CD4-positive, alpha-beta T cell treated with Interleukin-21 for 1 hour (primary cell): ENCODE measurements at places on chromosomes 1 and 21.
A peak's percentile ranks its signal among the peaks of the same experiment; 100 is the strongest.

GRCh38 chr1:227318853-227319607 is 738 bp upstream of the CDC42BPA start:
- DNase-seq: no peak

GRCh38 chr21:43734131-43734927 is 15.4 kb downstream of the PDXK start:
- DNase-seq: no peak

- DNase-seq: no peak
Measured at GRCh38 chr1:187032316-187032981, 203.7 kb downstream of the PLA2G4A start.

DNA sequence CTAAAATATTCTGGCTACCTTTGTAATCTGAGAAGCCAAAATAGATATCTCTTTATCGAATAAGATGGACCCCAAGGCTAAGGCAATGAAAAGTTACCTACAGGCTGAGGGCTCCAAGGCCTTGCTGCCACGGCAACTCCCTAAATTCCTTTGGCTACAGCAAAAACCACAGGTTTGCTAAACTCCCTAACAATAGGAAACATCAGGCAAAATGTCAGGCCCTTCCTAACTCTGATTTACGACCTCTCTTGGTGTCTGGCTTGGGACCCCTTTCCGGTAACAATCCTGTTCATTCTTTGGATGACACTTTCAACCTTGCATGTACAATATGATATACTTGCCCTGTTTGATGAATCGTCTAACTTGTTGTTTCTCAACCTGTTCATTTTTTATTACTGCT is 11.3 kb upstream of the OR2T8 start:
- no peak for DNase-seq

DNA sequence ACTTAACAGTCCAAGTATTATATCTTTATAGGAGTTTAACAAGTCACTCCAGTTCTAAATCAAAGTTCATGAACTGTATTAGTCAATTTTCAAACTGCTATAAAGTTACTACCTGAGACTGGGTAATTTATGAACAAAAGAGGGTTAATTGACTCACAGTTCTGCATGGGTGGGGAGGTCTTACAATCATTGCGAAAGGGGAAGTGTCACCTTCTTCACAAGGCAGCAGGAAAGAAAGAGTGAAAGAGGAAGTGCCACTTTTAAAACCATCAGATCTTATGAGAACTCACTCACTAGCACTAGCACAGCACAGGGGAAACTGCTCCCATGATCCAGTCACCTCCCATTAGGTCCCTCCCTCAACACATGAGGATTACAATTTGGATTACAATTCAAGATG is 70.0 kb downstream of the CLCA4 start:
- DNase-seq: peak; percentile 31

DNA sequence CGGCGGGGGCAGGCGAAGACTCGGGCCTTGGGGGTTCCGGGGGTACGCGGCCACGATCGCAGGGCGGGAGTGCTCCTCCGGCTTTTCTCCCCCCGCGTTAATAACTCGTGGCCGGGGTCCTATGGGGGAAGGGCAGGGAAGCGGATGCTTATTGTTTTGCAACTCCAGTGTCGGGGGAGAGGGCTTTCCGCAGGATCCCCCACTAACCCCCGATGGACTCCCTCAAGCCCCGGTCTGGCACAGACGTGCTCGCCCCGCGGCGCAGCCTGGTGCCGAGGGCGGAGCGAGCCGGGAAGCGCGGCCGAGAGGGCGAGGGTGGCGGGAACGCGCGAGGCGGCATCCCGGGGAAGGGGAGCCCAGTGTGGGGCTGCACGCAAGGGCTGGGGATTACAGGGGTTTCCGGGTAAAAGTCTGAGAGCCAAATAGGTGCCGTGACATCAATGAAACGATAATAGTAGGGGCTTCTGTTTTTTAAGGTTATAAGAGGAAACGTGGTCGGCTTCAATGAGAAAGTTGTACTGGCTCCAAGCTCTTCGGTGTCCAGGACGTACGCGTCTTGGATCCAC is 772 bp downstream of the UCK2 start:
- peak; percentile 35 for DNase-seq

DNA sequence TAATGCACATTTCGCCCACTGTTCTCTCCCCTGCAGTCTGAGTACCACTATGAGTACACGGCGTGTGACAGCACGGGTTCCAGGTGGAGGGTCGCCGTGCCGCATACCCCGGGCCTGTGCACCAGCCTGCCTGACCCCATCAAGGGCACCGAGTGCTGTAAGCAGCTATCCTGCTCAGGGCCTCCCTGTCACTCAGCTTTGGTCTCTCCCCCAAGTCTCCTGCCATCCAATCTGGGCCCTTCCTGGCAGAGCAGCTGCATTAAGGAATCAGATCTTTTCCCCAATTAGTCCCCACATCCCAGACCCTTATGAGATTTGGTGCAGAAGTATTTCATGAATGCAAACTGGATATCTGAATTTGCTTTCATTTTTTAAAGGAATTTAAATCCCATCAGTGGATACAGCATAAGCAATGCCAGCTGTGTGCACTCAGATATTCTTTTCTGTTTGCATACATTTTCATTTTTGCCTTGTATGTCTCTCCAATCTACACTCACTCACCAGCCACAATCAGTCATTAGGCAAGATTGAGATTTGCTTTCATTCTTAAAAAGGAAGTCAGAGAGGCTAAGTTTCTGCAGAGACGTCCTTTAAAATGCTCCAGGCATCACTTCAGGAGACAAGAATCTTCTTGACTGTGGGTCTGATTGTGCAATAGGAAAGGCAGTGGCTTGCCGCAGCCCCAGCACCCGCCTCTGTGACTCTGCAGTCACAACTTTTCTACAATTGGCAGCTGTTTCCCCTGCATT is 48.1 kb downstream of the ELAPOR1 start:
- peak; percentile 34 for DNase-seq

- DNase-seq: no peak
Measured at GRCh38 chr1:169193191-169193850, 86.8 kb downstream of the ATP1B1 start.

DNA sequence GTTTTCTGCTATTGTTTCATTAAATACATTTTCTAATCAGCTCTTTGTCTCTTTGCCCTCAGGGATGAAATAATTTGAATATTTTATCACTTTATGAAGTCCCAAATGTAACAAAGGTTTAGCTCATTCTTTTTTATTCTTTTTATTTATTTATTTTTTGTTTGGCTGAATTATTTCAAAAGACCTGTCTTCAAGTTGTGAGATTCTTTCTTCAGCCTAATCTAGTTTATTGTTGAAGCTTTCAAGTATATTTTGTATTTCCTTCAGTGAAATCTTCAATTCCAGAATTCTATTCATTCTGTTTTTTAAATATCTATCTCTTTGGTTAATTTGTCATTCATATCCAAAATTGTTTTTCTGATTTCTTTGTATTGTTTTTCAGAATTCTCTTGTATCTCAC is 10.8 kb downstream of the LY9 start:
- no peak for DNase-seq

DNA sequence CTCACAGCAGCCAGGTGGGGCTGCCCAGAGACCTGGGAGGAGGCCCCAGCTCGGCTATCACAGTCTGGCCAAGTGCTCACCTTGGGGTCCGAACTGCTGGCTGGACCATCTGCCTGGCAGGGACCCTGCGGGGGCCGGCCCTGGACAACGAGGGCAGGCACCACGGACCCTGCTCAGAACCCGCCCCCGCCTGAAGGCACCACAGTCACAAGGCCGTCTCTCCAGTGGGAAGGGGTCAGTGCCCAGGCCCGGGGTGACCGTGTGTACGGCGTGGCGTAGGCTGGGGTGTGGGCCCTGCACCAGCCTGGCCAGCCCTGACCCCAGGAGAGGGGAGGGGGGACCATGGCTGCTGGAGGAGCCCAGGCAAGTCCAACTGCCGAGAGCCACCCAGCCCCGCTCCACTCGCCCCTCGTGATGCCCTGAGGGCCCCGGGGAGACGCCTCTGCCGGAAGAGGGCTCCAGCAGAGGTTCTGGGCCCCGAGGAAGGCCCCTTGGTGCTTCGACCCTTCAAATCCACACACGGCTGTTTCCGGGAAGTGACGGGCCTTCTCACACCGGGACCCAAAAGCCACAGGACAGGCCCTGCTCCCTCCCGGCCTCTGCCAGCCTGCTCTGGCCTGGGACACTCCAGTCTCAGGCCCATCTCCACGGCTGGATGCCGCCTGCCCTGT is 11.2 kb upstream of the RNF223 start:
- no peak for DNase-seq

- DNase-seq: no peak
Measured at GRCh38 chr1:176670853-176671252, 207.9 kb downstream of the PAPPA2 start.

DNA sequence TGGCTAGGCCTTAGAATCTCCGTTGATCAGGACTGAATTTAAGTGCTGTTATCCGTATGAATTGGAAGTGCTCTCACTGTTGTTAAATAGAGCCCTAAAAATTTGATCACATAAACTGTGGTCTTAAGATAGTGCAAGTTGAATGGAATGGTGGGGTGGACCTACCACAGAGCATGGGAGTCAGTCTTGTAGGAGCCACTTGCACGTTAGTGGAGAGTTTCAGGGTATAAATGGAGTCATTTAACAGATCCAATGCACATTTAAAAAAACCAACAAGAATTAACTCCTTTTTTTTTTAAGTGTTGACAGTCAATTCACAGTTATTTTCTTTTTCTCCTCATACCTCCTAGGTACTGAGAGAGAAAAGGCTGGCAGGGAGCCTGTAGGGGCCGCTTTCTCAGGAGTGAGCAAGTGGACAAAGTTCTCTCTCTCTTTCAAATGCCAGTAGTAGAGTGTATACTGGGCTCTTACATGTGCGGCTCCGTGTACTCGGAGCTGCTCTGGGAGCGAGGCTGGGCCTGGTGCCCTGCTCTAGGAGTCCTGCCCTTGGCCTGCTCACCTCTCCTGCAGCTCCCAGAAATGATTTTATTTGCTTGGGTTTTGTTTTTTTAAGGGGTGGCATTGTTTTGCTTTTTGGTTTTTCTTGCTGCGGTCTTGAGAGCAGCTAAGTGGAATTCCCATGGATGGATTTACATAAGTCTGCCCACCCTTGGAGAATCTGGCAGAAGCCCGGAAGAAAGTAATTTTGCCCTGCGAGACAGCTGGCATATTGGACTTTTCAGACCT is 91.3 kb downstream of the ATP5PO start:
- DNase-seq: no peak

GRCh38 chr1:7420470-7421100 is 350.5 kb upstream of the VAMP3 start:
- no peak for DNase-seq
